Esophagus muscularis mucosa (tissue), 4 donors: ENCODE measurements at places on chromosomes 2 and 18. TPM values are rescaled to one million over a fixed set of nuclear protein-coding genes. Genes with fewer than 3 reads are reported as not detected.

DNA sequence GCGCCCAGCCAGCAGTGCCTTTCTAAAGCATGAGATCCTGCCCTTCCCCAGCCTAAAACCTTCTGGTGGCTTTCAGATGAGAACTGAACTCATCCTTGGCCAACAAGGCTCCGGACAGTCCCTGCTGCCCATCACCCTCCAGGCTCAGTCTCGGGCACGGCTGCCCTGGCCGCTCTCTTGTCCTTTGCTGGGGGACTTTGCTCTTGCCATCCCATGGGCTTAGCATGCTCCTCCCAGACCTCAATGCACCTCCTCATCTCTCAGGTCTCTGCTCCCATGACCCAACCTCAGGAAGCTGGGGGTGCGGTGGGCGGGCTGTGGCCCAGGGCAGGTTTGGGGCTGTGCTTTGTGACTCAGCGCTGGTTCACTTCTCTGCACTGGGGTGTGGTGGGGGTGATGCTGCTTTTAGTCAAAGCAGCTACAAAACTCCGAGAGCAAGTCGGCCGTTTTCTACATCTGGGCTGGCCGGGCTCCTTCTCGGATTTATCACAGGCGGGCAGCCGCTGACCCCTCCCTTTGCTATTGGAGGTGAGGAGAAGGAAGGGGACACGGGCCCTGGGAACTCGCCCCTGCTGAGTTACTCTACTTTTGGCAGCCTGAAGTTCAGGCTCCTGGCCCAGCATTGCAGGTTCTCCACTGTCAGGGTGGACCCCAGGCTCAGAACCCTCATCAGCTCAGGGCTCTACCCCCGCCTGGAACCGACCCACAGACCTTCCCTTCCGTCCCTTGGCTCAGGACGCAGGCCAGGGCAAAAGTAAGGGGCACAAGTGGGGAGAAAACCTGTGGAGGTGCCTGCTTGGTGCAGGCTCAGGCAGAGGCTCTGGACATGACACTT, 90.6 kb upstream of the TAF1B start:
- H3K4me3 ChIP-seq = no peak overlapping the region
- H3K4me1 ChIP-seq = peaks cover 19% of the 10 kb centered on the region
- no peaks in the 10 kb centered on the region for H3K36me3 ChIP-seq

DNA sequence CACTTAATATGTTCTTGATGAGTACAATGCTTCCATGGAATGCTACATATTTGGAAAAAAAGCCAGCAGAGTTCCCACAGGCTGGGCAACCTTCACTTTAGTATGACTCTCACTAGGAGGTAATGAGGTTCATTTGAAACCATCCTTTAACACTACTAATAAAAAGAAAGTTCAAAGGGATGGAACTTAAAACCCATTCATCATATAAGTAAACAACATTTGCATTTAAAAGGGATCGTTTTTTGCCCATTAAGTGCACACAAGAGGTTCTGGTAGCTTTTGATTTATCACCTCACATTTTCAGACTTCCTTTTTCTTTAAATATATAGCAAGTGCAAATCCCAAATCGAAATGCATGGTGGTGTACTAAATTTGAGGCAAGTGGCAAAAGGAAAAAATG, 270.8 kb upstream of the DCC start:
- no peaks in the 10 kb centered on the region for H3K36me3 ChIP-seq
- no peaks in the 10 kb centered on the region for H3K27me3 ChIP-seq
- no peak overlapping the region for H3K4me3 ChIP-seq
- no peak for DNase-seq
- no peaks in the 10 kb centered on the region for H3K4me1 ChIP-seq

GRCh38 chr2:222724208-222724607, 52.8 kb downstream of the MOGAT1 start:
- H3K27me3 ChIP-seq = no peaks in the 10 kb centered on the region
- H3K27ac ChIP-seq = no peak overlapping the region
- DNase-seq = no peak
- no peaks in the 10 kb centered on the region for H3K36me3 ChIP-seq
- no peaks in the 10 kb centered on the region for H3K4me1 ChIP-seq

DNA sequence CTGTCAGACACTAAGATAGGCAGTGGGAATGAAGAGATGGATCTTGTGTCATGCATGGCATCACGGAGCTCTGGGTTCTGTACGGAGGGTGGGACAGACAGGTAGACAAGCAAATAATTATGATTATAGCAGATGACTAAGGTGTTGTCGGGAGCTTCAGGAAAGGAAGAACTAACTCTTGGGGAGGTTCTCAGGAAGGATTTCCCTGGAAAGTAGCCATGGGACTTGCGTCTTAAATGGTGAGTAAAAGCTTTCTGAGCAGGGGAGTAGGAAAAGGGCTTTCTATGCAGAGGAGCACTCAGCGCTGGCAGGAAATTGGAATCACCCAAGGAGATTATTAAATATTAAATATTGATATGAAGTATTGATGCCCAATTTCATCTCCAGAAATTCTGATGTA, 35.5 kb downstream of the ATOH8 start:
- H3K36me3 ChIP-seq = peaks cover 4% of the 10 kb centered on the region
- H3K27ac ChIP-seq = no peak overlapping the region
- no peaks in the 10 kb centered on the region for H3K27me3 ChIP-seq
- DNase-seq = no peak

Gene GCG
- total RNA-seq = not detected

- H3K27me3 ChIP-seq = no peaks in the 10 kb centered on the region
- peak overlapping the region; percentile 32 for H3K27ac ChIP-seq
- H3K4me1 ChIP-seq = no peaks in the 10 kb centered on the region
These were observed 60.0 kb downstream of the CABLES1 start for GRCh38 chr18:23194997-23195957.
